ENCODE measurements at places on chromosomes 5 and 9. TPM values are rescaled to one million over a fixed set of nuclear protein-coding genes. Genes with fewer than 3 reads are reported as not detected.

Gene LURAP1L
- total RNA-seq: 11.1 TPM

Gene ZNF483
- 14.5 TPM for total RNA-seq

DNA sequence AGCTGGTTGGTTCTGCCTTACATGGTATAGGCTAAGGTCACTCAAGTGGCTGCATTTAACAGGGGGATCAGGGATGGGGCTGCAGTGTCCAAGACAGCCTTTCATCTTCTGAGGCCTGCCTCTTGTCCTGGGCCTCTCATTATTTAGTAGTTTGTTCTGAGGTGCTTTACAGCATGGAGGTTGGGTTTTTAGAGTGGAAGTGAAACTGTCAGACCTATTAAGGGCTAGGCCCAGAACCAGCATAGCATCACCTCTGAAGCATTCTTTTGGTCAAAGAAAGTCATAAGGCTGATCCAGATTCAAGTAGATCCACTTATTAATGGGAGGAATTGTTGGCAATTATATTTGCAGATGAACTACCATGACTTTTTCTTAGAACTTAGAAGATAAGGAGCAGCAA, 146.0 kb upstream of the NMUR2 start:
- DNase-seq: no peak

- DNase-seq: peak; percentile 63
Observed at GRCh38 chr5:127313847-127314473, 23.4 kb downstream of the MEGF10 start.

GRCh38 chr9:26516773-26517343, 375.7 kb downstream of the CAAP1 start:
- DNase-seq: no peak

Gene ANKRD18B
- total RNA-seq: 0.72 TPM

DNA sequence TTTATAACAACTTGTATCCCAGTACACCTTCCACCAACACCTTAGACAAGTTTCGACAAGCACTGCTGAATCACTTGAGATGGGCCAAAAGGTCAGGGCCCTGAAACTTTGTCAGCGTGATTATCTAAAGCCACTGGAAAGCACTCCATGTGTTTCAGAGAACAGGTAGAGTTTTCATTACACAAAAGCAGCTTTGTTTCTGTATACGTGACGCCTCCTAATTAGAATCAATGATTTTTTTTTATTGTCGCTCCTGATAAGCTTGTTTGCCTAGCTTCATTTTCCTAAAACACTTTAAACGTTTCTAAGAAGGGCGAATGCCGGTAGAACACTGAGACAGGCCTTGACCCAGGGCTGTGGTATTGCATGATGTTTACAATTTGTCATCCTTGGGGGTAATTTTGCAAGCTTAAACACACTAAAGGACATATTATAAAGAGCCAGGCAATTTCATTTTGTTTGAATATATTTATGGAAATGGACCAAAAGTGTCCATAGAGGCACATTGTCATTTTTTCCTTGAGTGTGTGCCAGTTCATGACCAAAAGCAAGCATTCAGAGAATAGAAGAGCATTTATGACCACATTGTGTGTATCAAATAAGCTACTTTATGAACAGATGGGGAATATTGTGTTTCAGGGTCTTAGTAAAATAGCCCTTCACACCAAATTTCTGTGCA, 193.6 kb downstream of the GLIS3 start:
- no peak for DNase-seq

Gene SEMA5A
- 23.3 TPM for total RNA-seq
